ENCODE measurements at places on chromosomes 3 and 15. TPM values are rescaled to one million over a fixed set of nuclear protein-coding genes. Genes with fewer than 3 reads are reported as not detected.

The MCF2L2 gene
- total RNA-seq: 18.1 TPM

The PIGBOS1 gene
- total RNA-seq: 14.4 TPM

The SLCO2A1 gene
- not detected for total RNA-seq

The AP3B2 gene
- 218 TPM for total RNA-seq

The TMCO5A gene
- total RNA-seq: not detected

The DCBLD2 gene
- 33.9 TPM for total RNA-seq

The NMNAT3 gene
- 0.61 TPM for total RNA-seq

GRCh38 chr3:179943117-179943880, 93.4 kb downstream of the PEX5L start:
- no peak overlapping the region for H3K4me3 ChIP-seq
- H3K4me1 ChIP-seq: peaks cover 13% of the 10 kb centered on the region
- DNase-seq: no peak
- H3K27ac ChIP-seq: no peak overlapping the region

- H3K36me3 ChIP-seq: no peaks in the 10 kb centered on the region
- no peak for DNase-seq
- no peak overlapping the region for H3K27ac ChIP-seq
- H3K4me3 ChIP-seq: no peak overlapping the region
Observed at GRCh38 chr15:60779718-60780503, 301.0 kb upstream of the ICE2 start.

DNA sequence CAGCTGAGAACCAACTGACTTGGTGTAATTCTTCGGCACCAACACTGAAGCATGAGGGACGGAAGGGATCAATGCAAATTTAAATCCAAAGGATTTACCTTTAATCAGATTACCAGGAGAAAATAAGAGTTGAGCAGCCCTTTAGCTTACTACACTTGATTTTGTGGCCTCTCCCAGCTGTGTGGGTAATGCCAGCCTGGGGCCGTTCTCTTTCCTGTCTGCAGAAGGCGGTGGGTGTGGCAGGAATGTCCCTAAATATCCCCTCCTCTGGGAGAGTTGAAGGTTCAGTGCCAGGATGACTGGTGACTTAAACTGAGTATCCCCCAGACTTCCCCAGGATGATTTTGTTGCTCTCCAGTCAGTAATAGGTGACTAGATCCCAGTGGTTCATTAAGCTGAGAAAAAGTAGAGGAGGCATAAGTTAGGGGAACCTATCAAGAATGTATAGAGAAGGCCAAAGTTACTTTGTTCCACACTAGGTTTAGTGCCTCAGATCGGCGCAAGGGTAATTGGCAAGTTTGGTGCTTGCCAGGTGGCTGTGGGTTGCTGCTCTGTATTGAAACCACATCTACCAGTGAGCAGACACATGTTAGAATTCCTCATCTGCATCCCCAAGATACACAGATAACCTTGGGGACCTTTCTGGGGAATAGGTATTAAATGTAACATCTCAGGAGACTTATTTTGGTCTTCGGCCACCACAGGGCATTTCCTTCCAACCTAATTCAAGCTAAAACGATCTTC, 23.1 kb downstream of the MAPKBP1 start:
- no peaks in the 10 kb centered on the region for H3K36me3 ChIP-seq
- DNase-seq: no peak
- H3K27me3 ChIP-seq: peaks cover 2% of the 10 kb centered on the region
- peaks cover 5% of the 10 kb centered on the region for H3K4me1 ChIP-seq

DNA sequence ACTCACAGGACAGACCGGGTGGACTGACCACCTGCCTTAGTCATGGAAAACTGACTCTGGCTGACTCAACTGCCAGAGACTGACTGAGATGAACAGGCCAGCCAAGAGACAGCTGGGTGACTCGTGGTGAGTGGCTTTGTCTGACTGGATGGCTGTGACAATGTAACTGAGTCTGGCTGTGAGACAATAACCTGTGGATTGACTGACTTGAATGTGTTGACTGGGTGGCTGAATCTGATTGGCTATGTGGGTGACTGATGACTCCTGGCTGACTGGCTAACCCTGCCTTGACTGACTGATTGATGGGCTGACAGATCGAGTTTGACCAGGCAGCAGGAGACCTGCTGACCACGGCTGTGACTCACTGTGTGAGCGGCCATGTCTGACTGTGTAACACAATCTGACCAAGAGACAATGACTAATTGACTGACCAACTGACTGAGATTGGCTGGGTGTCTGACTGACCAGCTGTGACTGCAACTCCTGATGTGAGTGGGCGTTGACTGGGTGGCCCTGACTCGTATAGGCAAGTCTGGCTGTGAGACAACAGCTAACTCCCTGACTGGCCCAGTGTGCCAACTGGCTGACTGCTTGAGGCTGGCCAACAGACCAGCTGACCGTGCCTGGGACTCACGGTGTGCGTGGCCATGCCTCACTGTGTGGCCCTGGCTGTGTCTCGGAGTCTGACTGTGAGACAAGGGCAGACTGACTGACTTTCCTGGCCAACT, 509.1 kb downstream of the SHQ1 start:
- no peak overlapping the region for H3K4me3 ChIP-seq
- no peak overlapping the region for H3K27ac ChIP-seq

- H3K4me3 ChIP-seq: no peak overlapping the region
- no peak overlapping the region for H3K27ac ChIP-seq
- no peaks in the 10 kb centered on the region for H3K4me1 ChIP-seq
- H3K36me3 ChIP-seq: no peaks in the 10 kb centered on the region
Observed at GRCh38 chr3:110974902-110975301, 96.7 kb upstream of the NECTIN3 start.

- H3K27me3 ChIP-seq: peaks cover 1% of the 10 kb centered on the region
- DNase-seq: peak; percentile 55
- H3K36me3 ChIP-seq: peaks cover 7% of the 10 kb centered on the region
- H3K4me3 ChIP-seq: peak overlapping the region; percentile 71
- peak overlapping the region; percentile 57 for H3K27ac ChIP-seq
Observed at GRCh38 chr3:141401573-141402475, 33.5 kb downstream of the ZBTB38 start.

GRCh38 chr3:108305484-108306172, 9.3 kb downstream of the HHLA2 start:
- no peak overlapping the region for H3K4me3 ChIP-seq
- no peaks in the 10 kb centered on the region for H3K36me3 ChIP-seq
- no peak overlapping the region for H3K27ac ChIP-seq

DNA sequence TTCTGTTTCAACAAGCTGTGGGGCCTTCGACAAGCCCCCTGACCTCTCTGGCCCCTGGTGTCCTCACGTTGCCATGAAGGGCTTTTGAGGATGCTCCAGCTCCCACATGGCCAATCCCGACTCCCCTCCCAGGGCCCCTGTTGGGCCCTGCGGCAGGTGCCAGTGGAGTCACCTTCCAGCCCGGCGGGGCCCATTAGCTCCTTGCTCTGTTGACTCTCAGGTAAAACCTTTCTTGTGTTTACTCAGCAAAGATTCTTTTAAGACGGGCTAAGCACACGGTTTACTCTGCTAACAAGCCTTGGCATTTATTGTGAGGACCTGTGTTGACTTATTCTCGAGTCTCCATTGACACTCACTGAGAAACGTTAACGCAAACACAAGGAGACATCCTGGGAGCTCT, 15.0 kb downstream of the RPLP1 start:
- no peaks in the 10 kb centered on the region for H3K4me1 ChIP-seq
- no peak for DNase-seq
- H3K36me3 ChIP-seq: no peaks in the 10 kb centered on the region
- no peak overlapping the region for H3K4me3 ChIP-seq
- H3K27ac ChIP-seq: no peak overlapping the region
- peaks cover 3% of the 10 kb centered on the region for H3K27me3 ChIP-seq

DNA sequence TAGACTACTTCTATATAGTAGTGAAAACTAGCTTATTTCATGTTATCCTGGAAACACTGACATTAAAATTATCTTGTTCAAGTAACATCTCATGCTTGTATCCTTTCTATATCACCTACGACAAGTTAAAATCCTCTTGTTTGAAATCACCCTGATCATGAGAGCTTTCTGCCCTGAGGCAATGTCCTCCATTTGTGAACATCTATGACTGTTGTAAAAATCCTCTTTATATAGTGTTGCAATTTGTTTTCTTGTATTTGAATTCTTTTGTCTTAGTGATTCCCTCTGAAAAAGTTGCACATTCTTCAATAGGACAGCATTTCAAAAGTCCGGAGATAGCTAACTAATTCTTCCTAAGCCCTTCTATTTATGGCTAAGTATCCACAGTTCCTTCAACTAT, 480.3 kb downstream of the NSUN3 start:
- H3K27me3 ChIP-seq: no peaks in the 10 kb centered on the region
- DNase-seq: no peak
- H3K36me3 ChIP-seq: no peaks in the 10 kb centered on the region
- no peaks in the 10 kb centered on the region for H3K4me1 ChIP-seq
- no peak overlapping the region for H3K27ac ChIP-seq

DNA sequence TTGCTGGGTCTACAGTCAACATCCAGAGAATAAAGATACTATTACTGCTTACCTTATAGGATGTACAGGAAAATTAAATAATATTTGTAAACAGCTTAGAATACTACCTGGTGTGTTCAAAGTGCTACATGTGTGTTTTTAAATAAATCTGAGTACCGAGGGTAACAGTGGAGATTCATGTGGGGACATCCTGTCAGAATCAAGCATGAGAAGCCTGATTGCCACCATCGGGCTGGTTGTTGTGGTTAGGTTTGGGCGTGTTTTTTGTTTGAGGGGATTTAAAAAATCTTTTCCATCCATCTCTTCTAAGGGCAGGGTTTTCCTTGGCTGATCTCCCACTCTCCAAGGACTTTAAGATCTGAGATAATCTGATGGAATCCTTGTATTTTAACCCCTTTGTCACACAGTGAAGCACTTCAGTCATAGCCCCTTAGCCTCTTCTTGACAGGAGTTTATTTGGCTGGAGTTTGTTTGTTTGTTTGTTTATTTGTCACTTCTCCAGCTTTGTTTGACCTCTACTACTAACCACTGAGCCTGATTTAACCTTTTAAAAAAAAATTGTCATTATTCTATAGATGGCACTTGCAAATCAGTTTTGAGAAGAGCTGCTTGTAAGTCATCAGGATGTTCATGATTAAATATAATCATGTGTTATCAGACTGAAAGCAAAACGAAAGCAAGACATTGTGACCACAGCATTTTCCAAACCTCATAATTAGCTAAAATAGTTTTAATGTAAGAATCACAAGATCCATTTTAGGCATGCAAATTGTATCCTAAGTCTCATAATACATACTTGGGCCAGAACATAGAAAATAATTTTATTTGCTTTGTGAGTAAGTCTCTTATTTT, 72.8 kb upstream of the RARB start:
- H3K4me1 ChIP-seq: no peaks in the 10 kb centered on the region
- no peak overlapping the region for H3K4me3 ChIP-seq
- no peaks in the 10 kb centered on the region for H3K27me3 ChIP-seq
- H3K36me3 ChIP-seq: no peaks in the 10 kb centered on the region

GRCh38 chr3:169945313-169945712, 21.3 kb upstream of the SEC62 start:
- H3K4me3 ChIP-seq: no peak overlapping the region
- no peaks in the 10 kb centered on the region for H3K36me3 ChIP-seq
- no peaks in the 10 kb centered on the region for H3K4me1 ChIP-seq
- H3K27ac ChIP-seq: no peak overlapping the region
- no peak for DNase-seq

DNA sequence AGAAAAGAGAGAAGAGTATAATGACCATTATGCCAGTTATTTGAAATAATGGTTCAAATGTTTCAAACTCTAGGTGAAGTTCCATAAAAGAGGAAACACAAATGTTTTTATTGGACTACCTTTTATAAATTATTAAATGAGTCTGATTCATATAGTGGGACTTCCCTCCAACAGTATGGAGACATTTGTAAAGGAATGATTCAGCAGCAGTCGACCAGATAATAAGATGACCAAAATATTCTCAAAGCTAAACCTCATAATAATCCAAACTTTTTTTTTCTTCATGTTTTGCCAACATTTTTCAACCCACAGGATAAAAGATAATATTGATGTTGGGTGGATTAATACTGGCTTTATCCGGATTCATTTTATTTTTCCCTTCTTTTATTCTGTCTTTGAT, 18.8 kb downstream of the TIPARP start:
- no peak for DNase-seq
- H3K27me3 ChIP-seq: no peaks in the 10 kb centered on the region
- no peak overlapping the region for H3K27ac ChIP-seq
- H3K36me3 ChIP-seq: no peaks in the 10 kb centered on the region
- H3K4me3 ChIP-seq: no peak overlapping the region

GRCh38 chr15:29435811-29436210, 166.2 kb upstream of the NSMCE3 start:
- no peak overlapping the region for H3K4me3 ChIP-seq
- no peak overlapping the region for H3K27ac ChIP-seq
- DNase-seq: no peak
- H3K4me1 ChIP-seq: peaks cover 2% of the 10 kb centered on the region
- H3K36me3 ChIP-seq: no peaks in the 10 kb centered on the region
- H3K27me3 ChIP-seq: peaks cover 2% of the 10 kb centered on the region

DNA sequence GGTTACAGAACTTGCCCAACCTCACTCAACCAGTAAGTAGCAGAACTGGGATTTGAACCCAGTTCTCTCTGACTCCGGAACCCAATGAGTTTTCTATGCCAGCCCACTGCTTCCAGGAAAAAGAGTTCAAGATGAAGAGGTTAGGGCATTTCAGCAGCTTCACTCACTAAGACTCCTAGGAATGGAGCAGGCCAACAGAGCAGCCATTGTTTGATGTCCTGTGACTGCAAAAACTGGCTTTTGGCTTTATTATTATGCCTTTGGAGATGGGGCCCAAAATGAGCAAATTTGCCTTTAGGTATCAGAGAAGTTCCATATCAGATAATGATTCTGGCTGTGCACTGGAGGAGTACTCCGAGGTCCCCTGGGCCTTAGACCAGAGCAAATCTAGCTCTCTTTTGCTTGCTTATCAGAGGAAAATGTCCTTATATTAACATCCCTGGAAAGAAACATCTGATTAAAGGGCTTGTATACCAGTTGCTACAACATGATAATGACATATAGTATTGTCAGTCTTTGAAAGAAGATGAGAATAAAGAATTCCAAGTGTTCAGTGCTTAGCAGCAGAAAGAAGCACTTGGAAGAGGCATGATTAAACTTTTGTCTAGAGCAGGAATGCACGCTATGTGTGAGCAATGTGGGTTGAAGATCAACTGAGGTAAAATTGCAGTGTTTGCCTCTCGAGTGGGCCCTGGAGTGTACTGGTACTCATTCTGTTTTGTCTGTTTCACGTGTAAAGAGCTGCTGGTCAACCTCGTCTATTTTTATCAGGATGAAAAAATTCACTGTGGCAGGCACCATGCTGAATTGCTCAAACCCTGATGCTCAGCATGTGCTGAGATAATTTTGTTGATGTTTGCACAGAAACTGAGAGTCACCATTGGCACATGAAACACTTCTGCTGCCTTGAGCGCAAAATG, 21.8 kb upstream of the KLHL24 start:
- no peak for DNase-seq
- H3K27me3 ChIP-seq: no peaks in the 10 kb centered on the region
- no peak overlapping the region for H3K27ac ChIP-seq
- no peaks in the 10 kb centered on the region for H3K36me3 ChIP-seq
- H3K4me3 ChIP-seq: no peak overlapping the region

DNA sequence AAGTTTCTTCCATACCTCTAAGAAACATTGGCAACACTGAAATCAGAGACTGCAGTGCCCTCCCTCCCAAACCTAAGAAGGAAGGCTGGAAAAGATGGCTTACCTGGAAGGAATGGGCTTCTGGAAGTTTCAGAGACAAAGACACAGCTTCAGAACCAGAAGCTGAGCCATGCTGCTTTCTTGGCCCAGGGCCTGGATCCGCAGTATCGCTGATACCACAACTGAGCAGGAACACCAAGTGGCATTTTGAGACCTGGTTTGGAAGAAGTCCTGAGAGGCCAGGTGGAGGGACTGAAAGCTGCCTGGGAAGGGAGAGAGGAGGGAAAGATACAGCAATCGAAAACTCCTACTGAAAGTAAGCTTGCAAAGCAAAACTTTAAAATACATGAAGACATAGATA, 19.8 kb downstream of the GPR160 start:
- H3K27ac ChIP-seq: no peak overlapping the region
- H3K4me1 ChIP-seq: no peaks in the 10 kb centered on the region
- no peak overlapping the region for H3K4me3 ChIP-seq
- no peaks in the 10 kb centered on the region for H3K27me3 ChIP-seq

Measured in glutamatergic neuron (in vitro differentiated cells).